ENCODE measurements at places on chromosomes 2 and 18.

- DNase-seq = no peak
Observed at GRCh38 chr2:114010001-114010400, 120.1 kb downstream of the ACTR3 start.

- DNase-seq = no peak
Observed at GRCh38 chr2:135984199-135985017, 1.0 kb downstream of the DARS1 start.

- DNase-seq = no peak
Observed at GRCh38 chr18:21093133-21093532, 18.5 kb downstream of the ROCK1 start.

GRCh38 chr2:233817361-233817911, 36.9 kb downstream of the HJURP start:
- no peak for DNase-seq

GRCh38 chr18:54813977-54814565, 14.2 kb upstream of the RAB27B start:
- DNase-seq = no peak

- no peak for DNase-seq
Observed at GRCh38 chr2:33579227-33579626, 19.9 kb downstream of the FAM98A start.

- DNase-seq = no peak
Observed at GRCh38 chr2:149556452-149556851, 31.1 kb downstream of the MMADHC start.

DNA sequence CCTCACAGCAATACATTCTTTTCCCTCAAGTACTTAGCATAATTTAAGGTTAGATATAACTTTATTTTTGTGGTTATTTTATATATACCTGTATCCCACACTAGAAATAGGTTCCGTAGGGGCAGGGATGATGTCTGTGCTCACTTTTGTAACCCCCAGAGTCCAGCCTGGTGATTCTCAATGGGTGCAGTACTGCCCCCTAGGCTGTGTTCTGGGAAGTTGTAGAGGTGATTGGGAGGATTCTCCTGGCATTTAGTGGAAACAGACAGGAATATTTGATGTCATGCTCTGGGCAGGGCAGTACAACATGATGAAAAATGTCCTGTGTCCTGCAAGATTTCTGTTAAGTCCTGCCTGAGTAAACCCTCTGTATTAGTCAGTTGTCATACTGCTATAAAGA, 333.3 kb downstream of the PLCL1 start:
- no peak for DNase-seq

GRCh38 chr2:227780981-227781615, 32.5 kb upstream of the CCL20 start:
- no peak for DNase-seq

- no peak for DNase-seq
Observed at GRCh38 chr2:169007941-169008340, 23.2 kb downstream of the ABCB11 start.

Data from stimulated activated CD8-positive, alpha-beta memory T cell treated with anti-CD3 and anti-CD28 coated beads, Interleukin-12 subunit alpha, Interleukin-12 subunit beta, amount 100 ng/mL, for 1 hour (primary cell).